ENCODE measurements at places on chromosomes 12 and 14. TPM values are rescaled to one million over a fixed set of nuclear protein-coding genes. Genes with fewer than 3 reads are reported as not detected.

BAZ2A gene
- 97.8 TPM for total RNA-seq

TGM1 gene
- 18.2 TPM for total RNA-seq

BEGAIN gene
- total RNA-seq: 2.4 TPM

SMCO2 gene
- 0.41 TPM for total RNA-seq

PMEL gene
- total RNA-seq: 0.30 TPM

DNA sequence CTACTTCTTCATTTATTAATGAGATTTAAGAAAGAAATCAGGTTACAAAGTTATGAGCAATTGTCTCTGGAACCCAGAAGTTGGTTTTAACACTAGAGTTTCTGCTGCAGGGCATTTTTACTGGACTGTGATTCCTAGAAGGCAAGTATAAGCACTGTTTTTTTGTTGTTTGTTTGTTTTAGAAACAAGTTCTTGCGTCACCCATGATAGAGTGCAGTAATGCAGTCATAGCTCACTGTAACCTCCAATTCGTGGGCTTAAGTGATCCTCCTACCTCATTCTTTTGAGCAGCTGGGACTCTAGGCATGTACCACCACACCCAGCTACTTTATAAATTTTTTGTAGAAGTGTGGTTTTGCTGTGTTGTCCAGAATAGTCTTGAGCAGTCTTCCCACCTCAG lies 25.6 kb downstream of the RAP1B start:
- no peak for ATAC-seq

GRCh38 chr14:61559641-61560201 lies 135.6 kb upstream of the HIF1A start:
- ATAC-seq: no peak

GRCh38 chr12:83245156-83245555 lies 558.5 kb downstream of the TMTC2 start:
- no peak for ATAC-seq

DNA sequence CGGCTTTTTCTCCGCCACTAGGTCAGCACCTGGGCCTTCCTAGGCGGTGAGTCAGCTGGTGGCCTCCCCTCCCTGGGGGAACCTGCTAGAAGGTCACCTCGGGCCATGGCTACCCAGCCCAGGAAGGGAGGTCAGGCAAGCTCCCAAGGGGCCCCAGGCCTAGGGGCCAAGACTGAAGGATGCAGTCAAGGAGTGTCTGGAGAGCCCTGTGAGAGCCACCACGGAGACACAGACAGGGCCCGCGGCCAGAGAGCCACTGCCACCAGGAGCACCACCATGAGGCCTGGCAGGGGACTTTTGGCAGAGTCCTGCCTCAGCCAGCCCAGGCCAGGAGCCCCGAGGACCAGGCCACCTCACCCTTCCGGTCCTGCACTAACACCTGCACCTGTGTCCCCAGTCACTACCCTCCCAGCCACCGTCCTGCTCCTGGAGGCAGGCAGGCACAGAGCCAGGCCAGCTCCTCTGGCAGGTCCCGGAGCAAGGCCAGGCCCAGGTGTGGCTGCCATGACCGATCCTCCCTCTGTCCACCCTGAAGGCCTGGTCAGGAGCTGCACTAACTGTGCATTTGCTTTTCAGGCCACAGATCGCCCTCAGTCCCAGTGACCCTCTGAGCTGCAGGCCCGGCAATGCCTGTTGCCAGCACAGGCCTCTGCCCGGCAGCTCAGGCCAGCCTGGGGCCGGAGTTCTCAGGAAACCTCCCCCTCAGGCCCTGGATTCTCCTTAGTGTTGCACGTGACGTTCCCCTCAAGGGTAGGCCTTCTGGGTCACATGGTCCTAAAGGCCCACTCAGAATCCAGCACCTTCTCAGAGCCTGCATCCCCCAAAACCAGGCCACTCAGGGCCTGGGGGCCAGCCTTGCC lies 6.9 kb downstream of the PHETA1 start:
- ATAC-seq: no peak
